ENCODE measurements at places on chromosomes 7 and 10.

DNA sequence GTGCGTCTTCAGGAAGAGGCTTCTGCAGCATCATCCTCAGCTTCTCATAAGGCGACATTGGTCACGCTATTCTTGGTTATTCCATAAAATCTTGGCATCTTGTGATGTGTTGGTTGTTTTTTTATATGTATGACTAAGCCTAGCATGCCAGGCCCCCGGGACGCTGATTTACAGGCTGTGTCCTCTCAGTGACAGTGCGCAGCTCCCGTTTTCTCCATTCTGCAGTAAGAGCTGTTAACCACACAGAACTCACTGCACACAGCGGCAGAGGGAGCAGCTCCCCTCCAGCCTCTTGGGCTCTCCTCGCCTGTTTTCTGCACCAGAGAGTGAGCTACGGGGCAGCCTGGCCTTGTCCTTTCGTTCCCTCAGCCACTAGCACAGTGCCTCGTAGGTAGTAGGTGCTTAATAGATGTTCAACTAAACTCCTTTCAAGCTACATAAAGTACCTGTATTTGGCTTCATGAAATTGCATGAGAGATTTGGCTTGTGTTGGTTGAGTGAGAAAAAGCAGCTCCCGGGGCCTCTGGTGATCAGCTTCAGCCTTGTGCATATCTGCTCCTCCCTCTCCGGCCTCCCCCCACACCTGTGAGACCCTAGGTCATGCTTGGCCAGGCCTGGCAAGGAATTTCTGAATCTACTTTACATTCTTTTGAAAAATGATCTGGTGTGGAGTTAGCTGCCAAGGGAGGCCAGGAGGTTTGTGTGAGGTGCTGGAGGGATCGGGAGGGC, 116.2 kb downstream of the WDR37 start:
- DNase-seq = no peak

DNA sequence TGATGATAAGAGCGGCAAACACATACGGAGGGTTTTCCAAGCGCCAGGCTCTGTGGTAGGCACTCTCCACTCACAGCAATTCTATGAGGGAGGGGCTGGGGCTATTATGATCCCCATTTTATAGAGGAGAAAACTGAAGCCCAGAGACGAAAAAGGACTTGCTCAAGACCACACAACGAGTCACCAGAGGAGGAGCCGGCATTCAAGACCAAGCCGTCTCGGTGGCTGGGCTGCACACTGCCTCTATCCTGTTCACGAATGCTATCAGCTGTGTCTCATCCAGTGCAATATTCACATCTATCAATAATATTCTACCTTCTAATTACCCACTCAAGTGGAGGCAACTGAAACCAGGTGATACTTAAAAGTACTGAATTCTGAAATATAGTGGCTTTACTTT, 67.8 kb upstream of the NMT2 start:
- DNase-seq = no peak

- DNase-seq = peak; percentile 84
Measured at GRCh38 chr7:2709553-2710285, 21.7 kb downstream of the AMZ1 start.

- DNase-seq = no peak
Measured at GRCh38 chr7:149180722-149181449, 14.5 kb upstream of the ZNF282 start.

DNA sequence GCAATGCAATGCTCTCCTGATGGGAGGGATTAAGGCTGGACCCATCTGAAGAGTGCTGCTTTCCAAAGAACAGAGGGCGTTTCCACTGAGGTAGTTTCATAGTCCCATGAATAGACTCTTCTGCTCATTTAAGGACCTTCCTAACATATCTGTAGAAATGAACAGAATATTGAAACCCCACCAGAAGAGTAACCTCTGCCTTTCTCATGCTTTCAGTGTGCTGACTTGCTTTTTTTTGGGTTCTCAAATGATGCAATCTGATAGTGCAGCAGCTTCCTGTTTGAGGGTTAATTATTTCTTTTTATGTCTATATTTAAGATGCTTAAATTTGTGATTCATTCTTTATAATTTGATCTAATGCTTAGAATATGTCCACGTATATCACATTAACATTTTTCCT, 82.2 kb downstream of the GATA3 start:
- DNase-seq = no peak

- DNase-seq = no peak
Measured at GRCh38 chr10:49151025-49151445, 17.2 kb upstream of the FAM170B start.

- DNase-seq = no peak
Measured at GRCh38 chr10:36331121-36331520, 689.0 kb upstream of the FZD8 start.

All from lower lobe of right lung (tissue), 2 donors.